Gastroesophageal sphincter (tissue), 4 donors: ENCODE measurements at places on chromosomes 2 and 18. TPM values are rescaled to one million over a fixed set of nuclear protein-coding genes. Genes with fewer than 3 reads are reported as not detected.

SCLY gene
- total RNA-seq = 14.5 TPM

GALNT5 gene
- 0.35 TPM for total RNA-seq

DNA sequence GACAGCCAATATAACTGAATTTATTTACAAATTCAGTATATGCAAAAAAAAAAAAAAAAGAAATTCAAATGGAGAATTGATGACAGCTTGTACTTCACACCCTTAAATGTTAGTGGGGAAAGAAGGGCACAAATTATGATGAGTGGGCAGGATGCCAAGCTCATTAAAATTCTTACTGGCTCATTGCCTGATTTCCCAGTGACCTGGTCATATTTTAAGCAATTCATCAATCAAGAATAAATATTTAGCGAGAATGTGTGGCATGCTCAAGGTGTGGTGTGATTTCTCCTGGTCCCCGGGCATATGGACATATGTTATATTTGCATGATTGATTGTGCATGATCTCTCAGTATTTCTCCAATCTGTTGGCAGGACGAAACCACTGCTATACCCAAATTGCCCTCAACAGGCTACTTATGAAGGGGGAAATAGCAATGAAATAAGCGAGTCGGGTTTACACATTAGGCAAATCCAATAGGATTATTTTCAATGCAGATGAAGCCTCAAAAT, 883.0 kb downstream of the LRRTM4 start:
- H3K4me1 ChIP-seq = no peaks in the 10 kb centered on the region
- no peak overlapping the region for H3K4me3 ChIP-seq
- H3K36me3 ChIP-seq = no peaks in the 10 kb centered on the region

DNA sequence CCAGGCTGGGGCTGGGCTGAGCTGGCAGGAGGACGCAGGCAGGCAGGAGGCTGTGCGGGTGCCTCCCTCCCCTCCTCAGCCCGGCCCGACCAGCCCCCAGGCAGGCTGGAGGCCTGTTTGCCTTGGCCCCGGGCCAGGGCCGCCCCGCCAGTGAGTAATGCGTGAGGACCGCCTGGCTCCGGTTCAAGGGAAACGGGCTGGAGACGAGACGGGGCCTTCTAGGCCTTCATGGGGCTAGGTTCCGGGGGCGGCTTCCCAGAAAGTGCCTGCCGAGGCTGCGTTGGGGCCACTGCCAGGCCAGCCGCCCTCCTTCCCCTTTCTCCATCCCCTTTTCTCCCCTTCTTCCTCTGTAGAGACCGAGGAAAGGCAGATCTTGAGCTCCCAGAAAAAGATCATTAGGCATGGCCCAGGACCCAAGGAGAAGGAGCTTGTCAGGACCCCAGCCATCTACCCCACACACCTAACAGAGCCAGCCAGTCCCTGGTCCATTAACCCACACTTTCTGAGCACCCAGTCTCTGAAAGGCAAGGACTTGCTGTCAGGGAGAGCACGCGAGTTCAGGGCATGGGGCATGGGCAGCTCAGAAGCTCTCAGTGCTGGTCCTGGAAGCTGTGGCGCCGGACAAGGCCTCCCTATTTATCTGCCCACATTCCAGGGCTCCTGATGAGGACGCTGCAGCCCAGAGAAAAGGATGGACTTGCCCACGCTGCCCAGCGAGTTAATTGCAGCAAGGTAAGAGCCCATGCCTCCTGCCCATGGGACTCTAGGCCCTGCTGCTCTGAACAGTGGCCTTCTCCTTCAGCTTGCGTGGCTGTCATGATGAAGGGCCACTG, 48.5 kb downstream of the SMAD7 start:
- H3K27me3 ChIP-seq = no peaks in the 10 kb centered on the region
- H3K27ac ChIP-seq = peak overlapping the region; percentile 81

DNA sequence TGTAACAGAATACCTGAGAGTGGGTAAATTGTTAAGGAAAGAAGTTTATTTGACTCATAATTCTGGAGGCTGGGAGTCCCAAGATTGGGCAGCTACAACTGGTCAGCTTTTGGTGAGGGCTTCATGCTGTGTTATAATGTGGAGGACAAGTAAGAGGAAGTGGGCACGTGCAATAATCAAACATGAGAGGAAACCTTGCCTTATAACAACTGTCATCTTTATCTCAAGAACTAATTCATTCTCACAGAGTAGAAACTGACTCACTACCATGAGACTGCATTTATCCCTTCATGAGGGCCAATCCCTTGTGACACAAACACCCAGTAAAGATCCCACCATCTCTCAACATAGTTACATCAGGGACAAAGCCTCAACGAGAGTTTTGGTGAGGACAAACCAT, 318.1 kb upstream of the NT5C1B start:
- no peaks in the 10 kb centered on the region for H3K36me3 ChIP-seq
- no peaks in the 10 kb centered on the region for H3K4me1 ChIP-seq
- H3K4me3 ChIP-seq = no peak overlapping the region
- ATAC-seq = no peak
- H3K27me3 ChIP-seq = no peaks in the 10 kb centered on the region

DNA sequence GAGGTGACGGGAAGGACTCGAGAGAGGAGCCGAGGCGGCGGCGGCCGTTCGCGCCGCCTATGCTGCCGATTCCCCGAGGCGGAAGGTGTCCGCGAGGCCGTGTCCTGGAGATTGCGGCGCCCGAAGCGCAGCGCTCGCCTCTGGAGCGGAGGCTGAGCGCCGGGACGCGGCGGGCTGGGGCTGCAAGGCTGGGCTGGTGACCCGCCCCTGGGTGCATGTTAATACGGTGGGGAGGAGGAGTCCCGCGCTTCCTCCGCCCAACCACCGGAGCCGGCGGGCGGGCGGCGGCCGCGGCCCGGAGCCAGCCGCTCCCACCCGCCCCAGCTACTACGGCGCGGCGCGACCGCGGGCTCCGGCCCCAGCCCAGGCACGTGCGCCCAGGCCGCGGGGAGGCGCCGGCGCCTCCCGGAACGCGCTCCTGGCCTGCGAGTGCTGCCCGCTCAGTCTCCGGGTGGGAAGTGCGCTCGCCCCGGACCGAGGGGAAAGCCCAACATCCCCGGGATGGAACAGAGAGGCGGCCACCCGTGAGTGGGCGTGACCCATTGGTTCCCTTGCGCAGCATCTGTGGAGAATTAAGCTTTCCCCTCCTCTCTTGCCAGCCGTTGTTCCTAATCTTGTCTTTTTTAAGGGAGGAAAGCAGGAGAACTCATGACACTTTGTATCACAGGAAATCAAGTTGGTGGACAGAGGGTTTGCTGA, at the start of gene DLGAP1:
DLGAP1 (minus strand) TSS at position 195 of the 699 bp plus-strand sequence.
- ATAC-seq = peak; percentile 71
- peaks cover 68% of the 10 kb centered on the region for H3K27me3 ChIP-seq
- no peak within 1 kb of the TSS for H3K27ac ChIP-seq

INSIG2 gene
- 14.8 TPM for total RNA-seq

GRCh38 chr18:22475426-22476100, 57.8 kb upstream of the CTAGE1 start:
- H3K27ac ChIP-seq = no peak overlapping the region
- no peak overlapping the region for H3K4me3 ChIP-seq
- H3K36me3 ChIP-seq = no peaks in the 10 kb centered on the region
- ATAC-seq = no peak
- H3K4me1 ChIP-seq = no peaks in the 10 kb centered on the region

MYO3B gene
- not detected for total RNA-seq

DNA sequence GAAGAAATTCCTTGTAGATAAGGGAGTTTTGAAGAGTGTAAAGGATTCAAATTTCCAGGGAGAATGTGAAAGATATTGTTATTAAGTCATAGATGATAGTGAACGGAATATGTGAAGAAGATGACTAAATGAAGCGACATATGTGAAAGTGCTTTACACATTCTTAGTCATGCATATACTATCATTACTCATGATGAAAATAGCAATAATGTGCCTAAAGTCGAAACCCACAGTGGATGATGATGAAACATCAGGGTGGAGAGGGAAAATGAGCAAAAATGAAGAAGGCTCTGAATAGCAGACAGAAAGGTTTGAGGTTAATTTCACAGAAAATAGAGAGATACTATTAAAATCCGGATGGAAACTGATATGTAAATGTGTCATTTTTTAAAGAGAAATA, 1237.1 kb downstream of the LRP1B start:
- no peaks in the 10 kb centered on the region for H3K27me3 ChIP-seq
- H3K4me1 ChIP-seq = no peaks in the 10 kb centered on the region
- H3K36me3 ChIP-seq = no peaks in the 10 kb centered on the region
- H3K27ac ChIP-seq = no peak overlapping the region
- no peak for ATAC-seq

DNA sequence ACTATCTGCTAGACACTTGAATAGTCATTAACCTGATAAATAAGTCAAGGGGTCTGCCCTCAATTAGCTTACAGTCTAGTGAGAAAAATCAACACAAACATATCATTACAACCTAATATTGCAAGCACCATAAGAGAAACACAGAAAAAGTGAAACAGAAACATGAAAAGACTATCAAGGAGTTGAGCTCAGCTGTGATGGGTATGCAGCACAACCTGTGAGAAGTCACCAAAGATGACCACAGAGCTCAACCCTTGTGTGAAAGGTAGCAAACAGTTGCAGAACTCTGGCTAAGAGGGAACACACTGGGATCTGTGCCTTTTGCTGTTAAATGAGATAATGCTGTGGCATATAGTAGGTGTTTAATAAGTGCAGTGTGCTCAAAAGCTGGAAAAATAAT, 11.7 kb downstream of the ZNF385B start:
- H3K36me3 ChIP-seq = no peaks in the 10 kb centered on the region
- no peak overlapping the region for H3K4me3 ChIP-seq
- H3K27ac ChIP-seq = no peak overlapping the region
- no peaks in the 10 kb centered on the region for H3K27me3 ChIP-seq
- H3K4me1 ChIP-seq = peaks cover 6% of the 10 kb centered on the region

DNA sequence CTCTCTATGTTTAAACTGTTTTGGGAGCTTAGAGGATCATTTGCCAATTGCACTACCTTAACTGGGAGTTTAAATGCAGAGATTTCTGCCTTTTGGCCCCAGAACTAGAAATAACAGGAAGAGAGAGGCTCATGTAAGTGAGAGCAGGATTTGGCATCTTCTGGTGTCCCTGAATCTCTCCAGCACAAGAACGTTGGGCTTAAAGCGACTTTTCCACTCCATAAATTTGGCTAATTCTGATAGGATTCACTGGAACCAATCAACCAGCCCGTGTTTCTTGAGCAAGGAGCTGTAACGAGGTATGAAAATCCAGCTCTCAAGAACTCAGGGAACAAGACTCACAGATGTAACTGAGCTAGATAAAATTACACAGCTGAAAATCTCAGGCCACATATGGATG, 181.0 kb downstream of the C1D start:
- H3K4me3 ChIP-seq = no peak overlapping the region
- no peak for ATAC-seq
- no peaks in the 10 kb centered on the region for H3K27me3 ChIP-seq
